ENCODE measurements at places on chromosomes 3 and 15. TPM values are rescaled to one million over a fixed set of nuclear protein-coding genes. Genes with fewer than 3 reads are reported as not detected.

UQCC5 gene
- 5.1 TPM for total RNA-seq

CHRNA5 gene
- total RNA-seq, result 1.6 TPM

BNIP2 gene
- total RNA-seq, result 57.5 TPM

HCLS1 gene
- total RNA-seq, result 25.8 TPM

LINGO1 gene
- total RNA-seq, result not detected

FHIT gene
- total RNA-seq, result 2.5 TPM

COLQ gene
- 1.1 TPM for total RNA-seq

GALNT15 gene
- 7.3 TPM for total RNA-seq

TLR9 gene
- total RNA-seq, result not detected

SNAPC5 gene
- 17.8 TPM for total RNA-seq

BFSP2 gene
- total RNA-seq, result not detected

TFRC gene
- total RNA-seq, result 149 TPM

MITF gene
- total RNA-seq, result 2.0 TPM

GP9 gene
- total RNA-seq, result not detected

CLDN18 gene
- not detected for total RNA-seq

ZNF662 gene
- total RNA-seq, result 2.4 TPM

USP8 gene
- total RNA-seq, result 32.3 TPM

CYP1A2 gene
- not detected for total RNA-seq

UBE2E1 gene
- 114 TPM for total RNA-seq

BLOC1S6 gene
- total RNA-seq, result 41.8 TPM

GOLGA6L10 gene
- total RNA-seq, result 10.9 TPM

CHRFAM7A gene
- total RNA-seq, result 1.8 TPM
